ENCODE measurements at places on chromosomes 6 and 20. TPM values are rescaled to one million over a fixed set of nuclear protein-coding genes. Genes with fewer than 3 reads are reported as not detected.

PGBD1 gene
- polyA plus RNA-seq: 6.9 TPM

MAS1 gene
- not detected for polyA plus RNA-seq

FRS3 gene
- 6.0 TPM for polyA plus RNA-seq

TGIF2 gene
- 21.7 TPM for polyA plus RNA-seq

SEL1L2 gene
- polyA plus RNA-seq: not detected

All from muscle of arm (tissue), 14 donors.